ENCODE measurements at places on chromosomes 2 and 18.

GRCh38 chr2:180559771-180560170 is 420.6 kb upstream of the UBE2E3 start:
- DNase-seq, result no peak

GRCh38 chr2:186518945-186519344 is 32.9 kb downstream of the ZC3H15 start:
- DNase-seq, result no peak

DNA sequence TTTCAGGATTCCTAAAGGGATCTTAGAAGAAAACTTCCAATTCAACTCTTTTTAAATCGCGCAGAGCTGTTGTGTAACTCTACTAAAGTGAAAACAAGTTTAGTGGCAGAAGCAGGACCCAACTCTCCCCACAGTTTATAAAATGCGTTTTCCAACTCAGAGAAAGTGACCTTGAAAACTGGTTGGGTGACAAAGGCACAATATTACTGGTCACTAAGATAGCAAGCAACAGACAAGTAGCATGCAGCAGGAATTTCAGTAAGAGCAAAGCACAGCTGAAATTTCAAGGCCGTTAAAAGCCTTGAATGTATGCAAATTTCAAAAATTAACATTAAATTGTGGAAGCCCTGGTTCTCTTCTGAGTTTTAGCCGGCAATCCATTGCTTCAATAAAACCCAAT is 66.9 kb downstream of the STK39 start:
- DNase-seq, result no peak

- no peak for DNase-seq
Observed at GRCh38 chr18:47975701-47976100, 45.2 kb upstream of the SMAD2 start.

DNA sequence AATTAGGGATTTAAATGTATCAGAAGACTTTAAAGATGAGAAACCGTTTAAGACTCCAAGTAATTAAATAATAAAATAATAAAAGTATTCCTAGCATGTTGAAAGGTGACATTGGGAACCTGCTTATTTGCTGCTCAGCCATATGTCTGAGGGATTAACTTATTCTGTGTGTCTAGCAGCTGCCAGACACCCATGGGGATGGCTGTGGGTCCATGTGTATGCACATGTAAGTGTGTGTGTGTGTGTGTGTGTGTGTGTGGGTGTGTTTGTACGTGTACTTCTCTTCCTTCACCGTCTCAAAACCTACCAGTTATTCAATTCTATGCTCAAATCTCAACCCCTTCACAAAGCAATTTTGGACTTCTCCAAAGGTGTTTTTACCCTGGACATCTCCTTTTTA is 124.5 kb downstream of the SETBP1 start:
- DNase-seq, result no peak

GRCh38 chr18:50559752-50560680 is at the start of gene MAPK4:
MAPK4 (plus strand) TSS chr18:50560087; CDS start chr18:50663959, 103,872 bp downstream.
- DNase-seq, result peak; percentile 25

GRCh38 chr2:73827018-73827417 is 1.7 kb upstream of the STAMBP start:
- no peak for DNase-seq

DNA sequence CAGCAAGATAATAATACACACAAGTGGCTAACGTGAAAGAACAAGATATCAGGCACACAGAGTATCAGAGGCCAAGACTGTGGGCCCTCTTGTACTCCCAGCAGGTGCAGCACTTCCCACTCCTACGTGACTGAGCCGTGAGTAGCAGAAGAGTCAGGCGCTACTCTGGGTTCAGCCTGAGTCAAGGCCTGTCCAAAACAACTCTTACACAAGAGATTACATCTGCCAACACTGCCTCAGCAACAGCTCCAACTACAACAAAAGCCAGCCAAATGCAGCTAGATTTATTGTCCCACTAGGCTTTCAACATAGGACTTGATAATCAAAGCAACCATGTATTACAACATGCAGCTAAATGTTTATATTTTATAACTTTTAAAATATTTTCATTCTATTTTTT is 56.2 kb downstream of the ITSN2 start:
- DNase-seq, result no peak

DNA sequence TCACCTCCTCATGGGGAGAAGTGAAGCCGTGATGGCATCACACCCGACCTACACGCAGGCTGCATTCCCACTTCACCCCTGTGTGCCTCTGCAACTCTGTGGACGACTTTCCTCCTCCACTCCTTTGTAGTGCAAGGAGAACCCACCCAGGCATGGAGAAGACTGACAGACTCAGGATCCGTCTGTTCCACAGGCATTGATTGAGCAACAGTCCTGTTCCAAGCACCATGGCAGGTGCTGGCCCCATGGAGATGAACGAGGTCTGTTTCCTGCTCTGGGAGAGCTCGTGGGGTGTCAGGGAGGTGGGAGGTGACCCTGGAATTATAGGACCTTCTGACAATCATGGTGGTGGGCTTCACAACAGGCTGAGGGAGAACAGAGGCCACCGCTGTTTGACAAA is 284.7 kb upstream of the HDAC4 start:
- DNase-seq, result peak; percentile 6

- no peak for DNase-seq
Observed at GRCh38 chr2:130837811-130838565, 1.3 kb downstream of the ARHGEF4 start.

- DNase-seq, result no peak
Observed at GRCh38 chr2:217807753-217808152, 195.0 kb downstream of the TNS1 start.

DNA sequence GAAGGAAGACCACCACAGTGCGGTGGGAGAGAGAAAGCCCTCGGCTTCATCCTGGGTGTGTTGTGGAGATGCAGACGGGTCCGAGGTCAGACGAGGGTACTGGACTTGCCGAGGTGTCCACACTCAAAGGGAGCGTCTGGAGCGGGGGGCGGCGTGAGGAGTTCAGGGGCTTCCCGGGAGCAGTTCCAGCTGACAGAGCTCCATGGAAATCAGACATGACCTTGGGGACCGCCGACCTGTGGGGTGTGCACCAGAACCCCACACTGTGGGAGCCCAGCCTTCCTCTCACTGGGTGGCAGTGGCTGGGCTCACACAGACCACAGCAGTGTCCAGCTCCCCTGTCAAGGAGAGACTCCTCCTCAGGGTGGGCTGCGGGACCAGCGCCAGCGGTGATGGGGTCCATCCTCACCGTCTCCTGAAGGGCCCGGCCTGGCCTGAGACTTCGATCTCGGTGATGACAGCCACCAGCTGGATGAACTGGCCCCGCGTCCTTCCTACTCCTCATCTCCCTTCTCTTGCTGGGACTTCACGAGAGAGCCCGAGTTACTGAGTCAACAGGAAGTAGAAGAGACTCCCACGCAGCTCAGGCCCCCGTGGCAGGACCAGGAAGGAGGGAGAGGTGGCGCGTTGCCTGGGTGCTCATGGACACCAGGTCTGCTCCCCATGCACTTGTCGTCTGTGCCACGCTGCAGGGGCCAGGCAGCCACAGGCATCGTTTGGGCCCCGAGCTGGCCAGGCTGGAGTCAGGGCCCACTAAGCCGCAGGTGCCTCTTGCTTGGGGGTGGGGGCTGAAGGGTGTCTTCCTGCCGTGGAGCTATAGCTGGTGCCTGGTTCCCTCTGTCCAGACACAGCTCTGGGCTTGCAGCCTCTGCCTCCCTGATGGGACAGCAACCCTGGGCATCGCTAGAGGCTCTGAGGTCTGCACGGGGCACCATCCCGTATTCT is 101.9 kb upstream of the CTDP1 start:
- DNase-seq, result no peak

DNA sequence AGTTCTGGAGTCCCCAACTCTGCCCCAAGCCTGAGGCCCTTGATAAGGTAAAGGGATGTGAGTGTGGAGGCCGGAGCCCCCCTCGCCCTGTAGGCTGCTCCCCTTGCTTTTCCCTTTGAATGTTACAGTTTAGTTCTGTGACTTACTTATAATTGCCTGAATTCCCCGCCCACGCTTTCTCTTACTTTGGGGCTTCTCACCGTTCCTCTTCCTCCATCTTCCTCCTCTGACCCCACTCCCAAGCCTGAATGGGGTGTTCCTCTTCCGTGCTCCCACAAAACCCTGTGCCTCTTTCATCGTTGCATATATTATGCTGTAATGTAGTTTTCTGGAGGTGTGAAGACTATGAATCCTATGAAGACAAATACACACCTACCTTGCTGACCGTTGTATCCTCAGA is 15.0 kb upstream of the IL1RN start:
- no peak for DNase-seq

DNA sequence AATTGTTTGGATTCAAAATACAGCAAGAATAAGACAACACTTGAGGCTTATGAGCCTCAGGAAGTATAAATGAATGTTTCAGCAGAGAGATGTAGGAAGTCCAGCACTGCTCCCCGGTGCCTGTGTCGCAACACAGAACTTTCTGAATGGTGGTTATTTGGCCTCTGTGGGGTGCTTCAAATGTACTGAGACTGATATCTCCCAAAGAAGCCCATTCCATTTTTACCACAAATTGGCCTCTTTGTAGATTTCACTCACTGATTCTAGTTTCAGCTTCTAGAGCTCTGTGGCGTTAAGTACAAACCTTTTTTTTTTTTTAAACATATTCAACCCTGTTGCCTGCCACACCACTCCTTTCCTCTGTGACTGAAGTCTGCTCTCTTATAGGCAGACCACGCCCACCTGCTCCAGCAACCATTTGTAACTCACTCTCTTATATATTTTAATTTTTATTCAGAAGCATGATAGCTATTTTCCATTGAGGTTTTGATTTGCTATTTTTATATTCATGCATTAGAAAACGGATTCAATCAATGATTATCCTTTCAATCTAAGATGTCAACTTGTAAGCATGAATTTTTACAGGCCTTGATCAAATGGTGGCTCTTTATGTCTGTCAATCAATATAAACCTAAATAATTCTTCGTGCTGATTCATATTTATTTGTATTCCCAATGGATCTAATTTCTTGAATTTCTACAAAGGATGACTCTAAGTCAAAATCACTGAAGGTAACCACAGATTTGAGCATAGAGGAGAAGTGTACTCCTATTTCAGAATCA is 277.1 kb upstream of the CCDC68 start:
- DNase-seq, result no peak

DNA sequence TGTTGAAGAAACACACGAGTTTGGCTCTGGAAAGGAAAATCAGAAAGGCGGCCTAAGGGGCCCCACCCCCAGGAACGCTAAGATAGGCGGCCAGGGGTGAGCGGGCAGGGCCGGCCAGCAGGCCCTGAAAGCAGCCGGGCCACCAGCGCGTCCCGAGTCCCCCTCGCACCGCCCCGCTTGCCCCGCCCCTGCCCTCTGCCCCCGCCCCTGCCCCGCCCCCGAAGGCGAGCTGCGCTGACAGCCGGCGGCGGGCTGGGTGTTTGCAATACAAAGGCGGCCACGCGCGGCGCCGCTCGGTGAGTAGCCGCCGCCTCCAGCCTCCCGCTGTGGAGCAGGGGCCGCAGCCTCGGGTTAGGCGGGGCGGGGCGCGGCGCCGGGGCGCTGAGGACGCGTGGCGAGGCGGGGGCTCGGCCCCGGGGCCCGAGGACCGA is at the start of gene LPIN1:
LPIN1 (plus strand) TSS at position 257 of the 431 bp plus-strand sequence. CDS start 18,910 bp downstream, outside the sequence.
- DNase-seq, result peak; percentile 88

GRCh38 chr2:119433636-119434327 is 2.1 kb downstream of the TMEM37 start:
- no peak for DNase-seq

DNA sequence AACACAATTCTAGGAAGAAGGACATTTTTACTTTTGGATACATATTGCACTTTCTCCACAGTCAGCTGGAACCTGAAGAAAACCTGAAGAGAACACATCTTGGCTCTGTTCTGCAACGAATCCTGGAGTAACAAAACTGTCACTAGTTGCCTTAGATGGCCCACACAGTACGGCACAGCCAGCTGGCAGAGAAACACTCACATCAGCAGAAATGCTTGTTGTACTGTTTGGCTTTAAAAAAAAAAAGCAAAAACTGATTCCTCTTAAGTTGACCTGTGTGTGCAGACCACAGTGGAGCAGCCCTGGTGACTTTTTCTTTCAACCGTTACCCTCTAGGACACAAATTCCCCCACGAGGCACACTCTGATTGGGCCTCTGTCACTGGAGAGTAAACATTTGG is 152.3 kb upstream of the TWIST2 start:
- no peak for DNase-seq

DNA sequence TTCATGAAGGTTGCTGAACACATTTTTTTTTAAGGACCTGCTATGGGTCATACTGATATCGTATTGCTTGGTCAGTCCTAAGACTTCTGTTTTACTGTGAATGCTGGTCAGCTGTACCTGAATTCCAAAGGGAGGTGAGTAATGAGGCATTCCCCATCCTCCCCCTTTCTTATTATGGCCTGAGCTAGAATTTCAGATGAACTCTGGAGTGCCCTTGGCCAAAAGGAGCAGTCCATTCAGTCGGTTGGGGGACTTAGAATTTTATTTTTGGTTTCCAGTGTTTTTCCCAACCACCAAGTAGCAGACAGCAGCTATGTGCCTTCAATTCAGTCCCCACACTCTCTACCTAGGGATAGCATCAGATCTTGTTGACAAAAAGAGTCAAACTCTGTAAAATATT is 26.9 kb upstream of the PDCL3 start:
- DNase-seq, result no peak

- DNase-seq, result no peak
Observed at GRCh38 chr2:15507061-15507460, 54.1 kb downstream of the NBAS start.

DNA sequence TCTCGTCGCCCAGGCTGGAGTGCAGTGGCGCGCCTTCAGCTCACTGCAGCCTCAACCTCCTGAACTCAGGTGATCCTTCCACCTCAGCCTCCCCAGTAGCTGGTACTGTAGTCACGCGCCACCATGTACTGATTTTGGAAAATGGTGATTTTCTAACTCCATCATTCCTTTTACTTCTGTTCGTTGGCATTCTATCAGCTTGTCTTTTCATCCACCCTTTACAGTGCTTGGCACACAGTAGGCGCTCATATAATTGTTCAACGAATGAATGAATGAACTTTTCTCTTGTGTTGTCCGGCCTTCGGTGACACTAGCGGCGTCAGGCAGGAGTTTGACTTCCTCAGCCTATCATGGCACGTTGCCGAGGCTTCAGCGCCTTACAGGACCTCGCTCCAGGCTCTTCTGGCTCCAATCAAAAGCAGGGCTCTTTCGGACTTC is 373 bp upstream of the MTHFD2 start:
- no peak for DNase-seq

GRCh38 chr18:6441200-6441599 is 26.5 kb upstream of the L3MBTL4 start:
- DNase-seq, result no peak

All from stimulated activated CD8-positive, alpha-beta memory T cell treated with anti-CD3 and anti-CD28 coated beads, Interleukin-4, amount 100 ng/mL, for 48 hours (primary cell).